ENCODE measurements at places on chromosomes 3 and 15. TPM values are rescaled to one million over a fixed set of nuclear protein-coding genes. Genes with fewer than 3 reads are reported as not detected.
A peak's percentile ranks its signal among the peaks of the same experiment; 100 is the strongest.

DNA sequence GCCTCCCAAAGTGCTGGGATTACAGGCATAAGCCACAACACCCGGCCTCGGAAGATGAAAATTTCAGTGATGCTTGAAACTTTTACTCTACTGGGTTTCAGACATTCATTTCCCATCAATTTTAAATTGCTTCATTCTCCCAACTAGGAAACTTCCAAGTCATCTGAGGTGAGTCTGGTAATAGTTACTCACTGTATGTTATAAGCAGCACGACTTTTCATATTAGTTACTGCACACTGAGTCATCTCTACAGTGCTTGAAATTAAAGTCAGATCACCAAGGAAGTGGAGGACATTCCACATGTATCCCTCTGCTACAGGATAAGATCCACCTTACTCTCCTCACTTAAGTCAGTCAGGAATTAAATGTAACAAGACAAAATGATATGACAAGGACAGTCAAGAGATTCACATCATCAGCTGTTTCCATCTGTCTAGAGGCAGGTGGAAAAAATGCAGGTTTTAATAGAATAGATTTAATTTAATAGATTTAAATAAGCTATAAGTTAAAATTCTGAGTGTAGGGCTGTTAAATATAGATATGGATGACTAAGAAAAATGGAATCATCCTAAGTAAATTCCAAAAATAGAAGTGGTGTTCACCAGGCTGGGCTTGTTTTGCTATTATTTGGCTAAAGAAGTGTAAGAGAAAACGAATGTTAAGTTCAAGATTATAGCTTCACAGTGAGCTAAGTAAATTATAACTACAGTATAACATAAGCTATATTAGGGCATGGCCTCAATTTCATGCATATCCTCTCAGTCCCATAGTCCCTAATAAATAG is 104.4 kb downstream of the TMCO5A start:
- no peaks in the 10 kb centered on the region for H3K4me1 ChIP-seq
- no peaks in the 10 kb centered on the region for H3K36me3 ChIP-seq
- ATAC-seq: no peak
- no peak overlapping the region for H3K4me3 ChIP-seq
- H3K27ac ChIP-seq: no peak overlapping the region

GOLGA8R gene
- 1.6 TPM for total RNA-seq

GRCh38 chr3:105177576-105177975 is 189.1 kb upstream of the ALCAM start:
- ATAC-seq: no peak
- no peaks in the 10 kb centered on the region for H3K4me1 ChIP-seq
- H3K36me3 ChIP-seq: no peaks in the 10 kb centered on the region
- no peak overlapping the region for H3K4me3 ChIP-seq

PHLDB2 gene
- 2.9 TPM for total RNA-seq

OSBPL10 gene
- total RNA-seq: 0.90 TPM

DNA sequence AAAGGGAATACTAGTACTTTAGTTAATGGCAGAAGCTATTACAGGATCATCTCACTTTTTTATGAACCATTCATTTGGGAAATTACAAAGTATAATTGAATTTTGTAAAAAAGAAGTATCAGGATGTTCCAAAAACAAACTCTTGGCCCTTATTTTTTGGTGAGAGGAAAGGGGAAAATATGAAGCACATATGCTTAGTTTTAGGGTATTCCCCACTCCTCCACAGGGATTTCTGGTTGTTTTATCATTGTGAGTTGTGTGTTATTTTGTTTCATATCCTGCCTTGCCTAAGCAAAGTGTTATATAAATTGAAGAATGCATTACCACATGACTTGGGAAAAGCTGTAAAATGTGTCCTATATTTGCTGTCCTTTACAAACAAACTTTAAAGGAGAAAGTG is 227.0 kb downstream of the FMN1 start:
- no peak overlapping the region for H3K4me3 ChIP-seq
- H3K27me3 ChIP-seq: no peaks in the 10 kb centered on the region
- H3K27ac ChIP-seq: no peak overlapping the region
- H3K36me3 ChIP-seq: peaks cover 5% of the 10 kb centered on the region

DNA sequence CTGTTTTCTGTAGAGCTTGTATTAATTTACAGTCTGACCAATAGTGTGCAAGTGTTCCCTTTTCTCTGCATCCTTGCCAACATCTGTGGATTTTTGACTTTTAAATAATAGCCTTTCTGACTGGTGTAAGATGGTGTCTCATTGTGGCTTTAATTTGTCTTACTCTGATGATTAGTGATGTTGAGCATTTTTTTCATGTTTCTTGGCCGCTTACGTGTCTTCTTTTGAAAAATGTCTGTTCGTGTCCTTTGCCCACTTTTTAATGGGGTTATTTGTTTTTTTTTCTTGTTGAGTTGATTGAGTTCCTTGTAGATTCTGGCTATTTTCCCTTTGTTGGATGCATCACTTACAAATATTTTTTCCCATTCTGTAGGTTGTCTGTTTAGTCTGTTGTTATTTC is 7.6 kb upstream of the ACOX2 start:
- H3K4me1 ChIP-seq: no peaks in the 10 kb centered on the region

IQCB1 gene
- 41.7 TPM for total RNA-seq

GRCh38 chr3:116863822-116864589 is 154.4 kb downstream of the TUSC7 start:
- no peaks in the 10 kb centered on the region for H3K36me3 ChIP-seq
- no peaks in the 10 kb centered on the region for H3K27me3 ChIP-seq
- no peak overlapping the region for H3K4me3 ChIP-seq
- no peak for ATAC-seq

- H3K4me1 ChIP-seq: peaks cover 4% of the 10 kb centered on the region
- no peak for ATAC-seq
- H3K4me3 ChIP-seq: no peak overlapping the region
- no peaks in the 10 kb centered on the region for H3K27me3 ChIP-seq
Measured at GRCh38 chr3:53230041-53230621, 25.7 kb downstream of the TKT start.

- peaks cover 27% of the 10 kb centered on the region for H3K4me1 ChIP-seq
- ATAC-seq: peak; percentile 59
- no peaks in the 10 kb centered on the region for H3K36me3 ChIP-seq
- H3K27me3 ChIP-seq: no peaks in the 10 kb centered on the region
Measured at GRCh38 chr3:59443618-59444293, 393.9 kb upstream of the CFAP20DC start.
